Caki2 (cell line): ENCODE measurements at places on chromosomes 7 and 10.
A peak's percentile ranks its signal among the peaks of the same experiment; 100 is the strongest.

DNA sequence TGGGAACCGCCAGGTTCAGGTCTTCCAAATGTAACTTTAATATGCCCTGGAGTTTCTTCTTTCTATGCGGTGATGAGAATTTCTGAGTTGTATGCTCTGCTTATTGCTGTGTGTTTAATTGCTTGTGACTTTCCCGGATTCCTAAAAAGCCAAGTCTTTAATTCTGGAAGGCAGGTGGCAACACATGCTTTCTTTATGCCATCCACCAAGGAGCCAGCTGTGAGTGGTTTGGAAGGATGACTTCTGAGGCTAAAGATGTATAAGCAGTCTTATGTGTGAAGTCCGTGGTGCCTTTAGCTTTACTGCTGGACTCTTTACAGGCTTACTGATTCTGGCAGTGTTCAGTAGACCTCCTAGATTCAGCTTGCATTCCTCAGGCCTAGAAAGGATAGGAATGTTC lies 3.1 kb downstream of the SDK1 start:
- no peak for DNase-seq

DNA sequence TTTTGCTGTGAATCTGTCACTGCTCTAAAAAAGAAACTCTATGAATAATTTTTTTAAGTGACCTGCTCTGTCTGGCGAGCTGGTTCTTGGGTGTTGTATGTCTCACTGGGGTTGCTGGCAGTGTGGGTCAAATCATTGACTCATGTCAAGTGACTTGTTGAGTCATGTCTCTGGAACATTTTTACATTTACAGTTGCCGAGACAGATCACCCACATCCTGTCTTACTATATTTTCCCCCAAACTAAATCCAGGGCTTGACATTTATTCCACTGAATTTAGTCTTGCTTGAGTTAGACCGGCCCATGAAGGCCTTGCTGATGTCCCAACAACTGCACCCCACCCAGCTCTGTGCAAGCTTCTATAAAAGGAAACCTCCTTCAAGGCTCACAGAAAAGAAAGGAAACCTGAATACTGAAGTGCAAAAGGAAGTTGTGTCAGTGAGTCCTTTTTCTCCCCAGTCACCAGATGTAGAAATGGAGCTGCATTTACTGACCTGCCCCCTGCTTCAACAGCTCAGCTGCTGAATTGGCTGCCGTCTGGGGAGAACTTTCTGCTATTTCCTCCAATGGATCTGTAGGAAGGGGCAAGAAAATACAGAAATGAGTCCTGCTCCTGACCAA lies 290.3 kb downstream of the TNS3 start:
- DNase-seq = peak; percentile 83

DNA sequence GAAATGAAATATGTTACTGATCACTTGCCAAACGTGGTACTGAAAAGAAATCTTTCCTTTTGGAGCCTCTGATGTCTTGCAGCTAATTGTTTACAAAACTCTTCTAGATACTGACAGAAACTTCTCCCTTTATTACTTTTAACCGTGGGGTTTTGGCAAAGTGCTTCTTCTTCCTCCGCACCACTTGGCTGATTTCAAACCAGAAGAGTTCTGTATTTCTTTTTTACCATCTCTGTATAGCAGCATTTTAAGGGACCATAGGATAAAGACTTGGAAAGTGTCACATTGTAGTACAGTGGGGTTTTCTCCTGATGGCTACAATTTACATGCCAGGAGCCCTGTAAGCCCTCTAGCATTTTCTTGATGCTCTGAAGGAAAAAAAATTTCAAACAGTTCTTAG lies 21.9 kb upstream of the CREB5 start:
- DNase-seq = no peak

GRCh38 chr10:44385026-44385695 lies at the start of gene CXCL12:
CXCL12 (minus strand) TSS chr10:44385097; CDS start chr10:44385005, 92 bp downstream.
- DNase-seq = no peak

DNA sequence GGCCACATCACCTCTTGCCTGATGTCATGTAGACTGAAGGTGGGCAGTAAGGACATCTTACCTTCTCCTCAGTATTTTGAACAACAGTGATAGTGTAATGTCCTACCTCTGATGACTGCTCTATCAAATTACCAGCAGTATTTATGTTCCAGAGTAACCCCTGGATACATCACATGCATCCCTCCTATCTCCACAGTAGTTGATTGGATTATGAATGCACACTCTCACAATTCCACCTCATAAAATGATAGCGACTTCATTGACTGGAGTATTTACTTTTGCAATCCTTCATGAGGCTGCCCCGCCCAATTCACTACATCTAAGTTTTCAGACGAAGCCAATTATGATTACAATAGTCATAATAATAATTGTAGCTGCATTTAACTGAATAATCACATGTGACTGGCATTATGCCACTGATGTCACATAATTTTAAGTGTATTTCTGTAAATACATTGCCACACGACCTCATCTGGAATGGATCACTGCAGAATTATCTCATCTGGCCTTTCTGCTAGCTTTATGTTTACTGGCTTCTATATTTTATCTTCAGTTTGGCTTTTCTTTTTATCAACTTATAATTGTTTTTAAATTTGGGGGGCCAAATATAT lies 268.9 kb downstream of the SLC25A13 start:
- DNase-seq = no peak

GRCh38 chr10:34885898-34886297 lies 70.8 kb upstream of the PARD3 start:
- DNase-seq = no peak
